ENCODE measurements at places on chromosomes 1 and 21.

- no peak for DNase-seq
These were observed 1.7 kb downstream of the ACTRT2 start for GRCh38 chr1:3022976-3023375.

DNA sequence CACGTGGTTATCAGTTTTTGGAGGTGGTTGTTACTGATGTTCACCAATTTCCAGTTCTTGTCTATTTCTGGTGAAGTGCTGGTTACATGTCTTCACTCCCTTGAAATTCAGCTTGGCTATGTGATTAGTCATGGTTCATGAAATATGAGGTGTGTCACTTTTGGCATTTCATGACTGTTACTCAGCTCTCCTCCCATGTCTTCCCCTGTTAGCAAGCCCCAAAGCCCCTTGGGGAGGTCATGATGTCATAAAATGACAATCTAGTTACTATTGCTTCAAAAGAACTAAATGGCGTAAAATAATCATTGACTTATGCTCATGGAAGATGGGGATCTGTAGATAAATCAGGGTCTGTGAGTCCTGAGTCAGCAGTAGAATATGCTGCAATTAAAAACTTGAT lies 425.1 kb downstream of the SETD4 start:
- DNase-seq = no peak

DNA sequence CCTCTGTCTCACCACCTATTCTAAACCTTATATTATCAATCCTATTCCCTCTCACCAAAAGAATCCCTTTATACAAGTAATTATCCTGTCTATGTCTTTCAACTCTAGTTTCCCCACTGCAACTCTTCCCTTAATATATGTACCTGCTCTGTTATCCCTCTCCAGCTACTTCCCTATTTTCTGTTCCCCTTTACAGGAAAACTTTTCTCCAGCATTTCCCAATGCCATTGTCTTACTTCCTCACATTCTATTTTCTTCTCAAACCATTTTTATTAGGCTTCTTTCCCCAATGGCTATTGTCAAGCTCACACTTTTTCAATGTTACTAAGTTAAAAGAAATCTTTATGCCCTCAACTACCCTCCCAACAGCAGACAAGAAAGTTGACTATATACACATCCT lies 11.6 kb downstream of the DPYD start:
- no peak for DNase-seq

GRCh38 chr1:153569465-153569864 lies 3.8 kb upstream of the S100A2 start:
- no peak for DNase-seq

DNA sequence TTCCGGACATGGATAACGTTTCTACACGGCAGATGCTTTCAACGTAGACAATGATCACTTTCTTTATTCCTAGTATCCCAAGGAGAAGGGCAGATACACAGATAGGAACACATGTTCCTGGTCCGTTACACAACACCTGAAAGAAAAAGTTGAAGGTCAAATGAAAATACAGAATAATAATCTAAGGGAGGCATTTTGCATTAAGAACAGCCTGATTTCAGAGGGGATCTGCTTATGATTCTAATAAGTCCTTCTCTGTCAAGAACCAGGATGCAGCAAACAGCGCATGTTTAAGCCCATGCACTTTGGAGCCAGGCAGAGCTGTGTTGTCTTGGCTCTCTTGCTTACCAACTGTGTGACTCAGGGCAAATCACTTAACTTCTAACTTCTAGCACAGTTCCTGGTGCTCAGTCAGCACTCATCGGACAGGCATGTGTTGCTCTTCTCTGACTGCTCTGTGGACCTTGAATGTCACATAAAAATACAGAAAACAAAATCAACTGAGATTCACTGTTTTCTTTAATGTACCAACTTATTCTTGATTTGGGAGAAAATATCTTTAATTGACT lies 56.3 kb upstream of the CNN3 start:
- no peak for DNase-seq

DNA sequence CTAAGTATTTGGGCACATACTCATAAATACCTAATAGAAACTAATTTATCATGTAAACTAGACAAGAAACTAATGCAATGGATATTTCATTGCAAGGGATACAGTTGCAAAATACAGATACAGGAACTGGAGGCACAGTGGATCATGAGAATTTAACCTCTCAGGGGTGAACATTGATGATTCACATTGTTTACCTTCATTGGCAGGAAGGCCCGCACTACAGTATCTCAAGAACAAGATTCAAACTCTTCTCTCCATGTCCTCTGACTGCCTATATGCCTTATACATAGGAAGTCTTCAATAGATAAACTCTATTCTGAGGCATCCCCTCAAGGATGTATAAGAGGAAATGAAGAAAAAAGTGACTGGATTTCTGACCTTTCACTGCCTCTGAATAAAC lies 18.4 kb upstream of the PTBP2 start:
- DNase-seq = no peak

DNA sequence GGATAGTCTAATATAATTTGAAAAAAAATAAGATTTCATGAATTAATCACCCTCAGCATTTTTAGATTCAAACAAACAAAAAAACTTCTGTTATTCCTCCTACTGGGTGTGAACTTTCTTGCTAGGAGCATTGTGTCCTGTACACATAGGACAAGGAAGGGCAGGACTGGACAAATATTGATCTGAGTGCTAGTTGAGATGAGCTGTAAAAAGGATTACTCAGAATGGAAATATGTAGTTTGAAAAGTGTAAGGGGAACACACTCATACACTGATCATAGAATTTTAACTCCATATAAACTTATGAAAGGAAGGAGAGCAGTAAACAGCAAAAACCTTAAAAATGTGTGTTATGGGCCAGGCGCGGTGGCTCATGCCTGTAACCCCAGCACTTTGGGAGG lies 156.5 kb upstream of the ZNF648 start:
- DNase-seq = no peak

GRCh38 chr1:236113324-236114032 lies 28.9 kb upstream of the GPR137B start:
- DNase-seq = no peak

DNA sequence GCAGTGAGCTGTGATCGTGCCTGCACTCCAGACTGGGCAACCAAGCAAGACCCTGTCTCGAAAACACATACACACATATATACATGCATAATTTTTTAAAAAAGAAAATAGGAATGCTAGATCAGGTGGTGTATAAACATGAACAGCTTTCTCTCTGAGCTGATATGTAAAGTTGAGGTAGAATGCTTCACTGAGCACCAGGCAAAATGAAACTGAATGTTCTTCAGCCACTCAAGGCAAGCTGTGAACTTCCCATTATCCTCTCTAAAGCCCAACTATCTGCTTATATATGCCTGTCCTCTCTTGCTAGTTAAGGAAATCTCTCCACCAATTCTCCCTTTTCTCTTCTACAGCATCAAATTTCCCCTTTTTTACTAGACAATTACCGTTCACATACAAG lies 93.0 kb downstream of the NUF2 start:
- DNase-seq = no peak

DNA sequence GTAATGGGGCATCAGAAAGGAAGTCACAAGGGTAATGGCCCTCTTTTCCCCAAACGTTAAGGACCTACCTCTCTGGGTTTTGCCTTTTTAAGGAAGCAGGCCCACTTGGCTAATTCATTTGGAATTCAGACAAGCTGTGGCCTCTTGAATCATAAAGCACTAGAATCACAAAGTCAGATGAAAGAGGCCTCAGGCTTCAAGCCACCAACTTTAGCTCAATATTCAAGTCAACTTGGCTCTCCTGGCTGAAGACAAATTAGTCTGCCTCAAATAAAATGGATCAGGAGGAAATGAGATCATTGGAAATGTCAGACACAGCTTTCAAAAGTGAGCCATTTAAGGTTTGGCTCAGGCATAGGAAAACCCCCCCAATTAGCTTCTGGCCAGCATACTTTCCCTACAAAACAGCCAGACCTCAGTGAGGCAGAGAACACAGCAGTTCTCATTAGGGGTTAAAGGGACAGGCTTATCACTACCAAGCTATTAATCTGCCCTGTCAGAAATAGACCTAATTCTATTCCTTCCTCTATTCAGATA lies 34.3 kb downstream of the SLC35D1 start:
- no peak for DNase-seq

- no peak for DNase-seq
These were observed 9.3 kb downstream of the LEPR start for GRCh38 chr1:65429806-65430205.

DNA sequence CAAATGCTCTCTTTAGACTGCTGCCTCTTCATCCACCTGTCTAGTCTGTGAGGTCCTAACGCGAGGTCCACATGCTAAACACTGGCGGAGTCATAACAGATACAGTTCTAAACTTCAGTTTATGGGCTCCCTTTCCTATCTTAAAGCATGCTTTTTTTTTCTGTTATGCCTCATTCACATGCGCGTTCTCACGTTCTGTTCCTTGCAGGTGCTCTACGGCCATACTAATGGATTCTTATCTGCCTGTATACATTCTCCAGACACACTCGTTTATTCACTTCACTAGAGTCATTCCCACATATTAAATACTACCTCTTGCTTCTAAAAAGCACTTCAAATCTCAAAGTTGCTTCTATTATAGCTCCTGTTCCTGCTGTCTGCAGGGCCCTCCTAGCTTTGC lies 38.7 kb downstream of the PHC2 start:
- no peak for DNase-seq

DNA sequence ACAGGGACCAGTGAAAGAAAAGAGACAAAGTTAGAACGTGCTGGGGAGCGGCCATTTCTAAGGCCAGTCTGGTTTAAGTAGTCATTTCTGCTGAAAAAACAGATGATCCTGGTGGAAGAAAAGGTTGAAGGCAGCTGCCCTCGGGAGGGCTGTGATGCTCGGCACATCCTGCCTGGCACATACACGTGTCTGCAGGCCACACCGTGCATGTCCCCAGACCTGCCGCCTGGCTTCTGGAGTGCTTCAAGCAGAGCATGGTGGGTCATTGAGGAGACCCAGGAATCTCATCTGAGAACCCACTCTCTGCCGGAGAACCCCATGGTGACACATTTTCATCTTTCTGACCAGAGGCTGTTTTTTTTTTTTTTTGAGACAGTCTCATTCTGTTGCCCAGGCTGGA lies 32.4 kb downstream of the IFNAR1 start:
- DNase-seq = no peak

DNA sequence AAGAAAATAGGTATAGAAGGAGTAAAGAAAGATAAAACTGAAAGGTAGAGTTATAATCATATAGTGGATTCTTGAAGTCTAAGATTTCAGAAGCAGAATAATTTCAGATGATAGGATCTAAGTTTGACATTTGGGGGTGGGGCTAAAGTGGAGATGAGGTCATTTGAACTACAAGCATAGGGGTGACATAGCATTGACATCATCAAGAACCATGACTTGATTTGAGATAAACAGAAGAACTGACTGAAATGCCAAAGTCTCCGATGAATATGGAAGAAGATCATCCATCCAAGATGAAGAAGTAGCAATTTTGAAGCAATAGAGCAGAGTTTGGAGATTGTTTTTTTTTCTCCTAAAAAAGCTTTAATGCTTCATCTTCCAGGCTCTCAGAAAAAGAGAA lies 122.3 kb downstream of the MACF1 start:
- no peak for DNase-seq

- no peak for DNase-seq
These were observed 45.3 kb downstream of the PIK3CD start for GRCh38 chr1:9696793-9697192.

DNA sequence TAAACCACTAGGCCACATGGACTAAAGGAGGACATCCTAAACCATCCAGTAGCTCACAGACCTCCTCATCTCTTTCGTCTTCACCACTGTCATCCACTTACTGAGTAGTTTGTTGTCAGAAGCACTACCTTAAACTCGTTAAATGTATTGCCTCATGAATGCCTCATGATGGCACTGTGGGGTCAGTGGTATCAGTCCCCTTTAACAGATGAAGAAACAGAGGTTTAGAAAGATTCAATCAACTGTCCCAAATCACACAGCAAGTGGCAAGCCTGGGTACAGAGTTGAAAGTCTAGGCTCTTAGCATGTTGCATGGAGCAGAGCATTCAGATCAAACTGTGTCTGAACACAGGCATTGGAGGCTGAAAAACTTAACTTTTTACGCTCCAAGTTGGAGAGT lies 183.6 kb upstream of the KIAA0040 start:
- no peak for DNase-seq

- no peak for DNase-seq
These were observed 64.1 kb upstream of the RNPC3 start for GRCh38 chr1:103461161-103462105.

DNA sequence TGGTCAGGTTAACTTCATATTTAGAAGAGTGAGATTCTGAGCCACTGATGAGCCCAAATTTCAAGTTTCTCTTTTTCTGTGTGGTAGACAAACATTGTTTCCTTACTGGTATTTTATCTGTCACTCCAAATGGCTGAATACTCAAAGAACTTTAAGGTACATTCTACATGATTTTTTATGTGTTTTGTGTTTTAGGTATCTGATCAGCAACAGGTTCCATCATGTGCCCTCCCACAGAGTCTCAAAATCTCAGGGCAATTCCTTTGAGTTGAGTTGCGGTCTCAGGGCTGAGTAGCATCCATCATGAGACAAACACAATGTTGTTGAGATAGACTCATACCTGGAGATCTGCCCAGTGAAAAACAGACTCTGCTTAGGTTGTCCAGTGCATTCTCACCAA lies 14.7 kb upstream of the CEP350 start:
- DNase-seq = no peak

DNA sequence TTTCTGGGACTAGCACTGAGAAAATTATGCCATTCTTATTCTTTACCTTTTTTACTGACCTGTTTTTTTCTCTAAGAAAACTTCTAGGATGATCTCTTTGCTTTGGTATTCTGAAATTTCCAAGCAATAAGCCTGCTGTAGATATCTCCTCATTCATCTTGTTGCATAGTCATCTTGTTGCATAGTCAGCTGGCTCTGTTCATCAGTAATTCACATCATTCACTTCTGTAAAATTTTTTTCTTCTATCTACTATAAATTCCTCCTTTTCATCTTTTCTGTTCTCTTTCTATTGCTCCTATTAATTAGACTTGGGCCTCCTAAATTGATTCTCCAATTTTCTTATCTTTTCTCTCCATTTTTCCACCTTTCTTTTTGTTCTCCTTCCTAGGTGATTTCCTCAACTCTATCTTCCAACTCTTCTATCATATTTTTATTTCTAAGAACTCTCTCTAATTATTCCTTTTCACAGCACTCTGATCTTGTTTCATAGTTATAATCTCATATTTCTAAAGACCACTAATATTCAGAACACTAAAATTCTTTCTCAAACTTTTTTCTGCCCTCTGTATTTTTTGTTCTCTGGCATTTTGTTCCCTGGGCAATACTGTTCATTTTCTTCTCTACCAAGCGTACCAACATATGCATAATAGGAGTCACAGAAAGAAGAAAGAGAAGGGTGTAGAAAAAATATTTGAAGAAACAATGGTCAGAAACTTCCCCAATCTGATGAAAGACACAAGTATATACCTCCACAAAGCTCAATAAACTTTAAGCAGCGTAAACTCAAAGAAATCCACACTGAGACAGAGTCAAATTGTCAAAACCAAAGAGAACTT lies 17.7 kb downstream of the TUT4 start:
- no peak for DNase-seq
